ENCODE measurements at places on chromosomes 5 and 9.

DNA sequence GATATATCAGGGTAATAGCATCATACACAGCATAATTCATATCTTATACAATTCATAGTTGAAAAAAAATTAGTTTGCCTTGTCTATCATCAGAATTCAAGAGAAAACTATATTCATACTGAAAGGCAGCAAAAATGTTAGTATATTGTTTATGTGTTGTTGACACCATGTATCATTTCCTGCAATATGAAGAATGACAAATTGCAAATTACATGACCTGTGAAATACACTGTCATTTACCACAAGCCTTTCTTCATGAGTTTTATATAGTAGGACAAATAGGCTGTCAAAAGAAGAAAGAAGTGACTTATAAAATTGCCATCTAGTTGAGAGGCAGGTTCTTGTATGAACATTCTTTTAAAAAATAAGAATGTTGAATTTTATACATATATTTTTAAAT is 1136.3 kb upstream of the CDH9 start:
- no peak for DNase-seq

GRCh38 chr9:99172124-99173091 is 49.3 kb downstream of the ALG2 start:
- peak; percentile 99 for DNase-seq

DNA sequence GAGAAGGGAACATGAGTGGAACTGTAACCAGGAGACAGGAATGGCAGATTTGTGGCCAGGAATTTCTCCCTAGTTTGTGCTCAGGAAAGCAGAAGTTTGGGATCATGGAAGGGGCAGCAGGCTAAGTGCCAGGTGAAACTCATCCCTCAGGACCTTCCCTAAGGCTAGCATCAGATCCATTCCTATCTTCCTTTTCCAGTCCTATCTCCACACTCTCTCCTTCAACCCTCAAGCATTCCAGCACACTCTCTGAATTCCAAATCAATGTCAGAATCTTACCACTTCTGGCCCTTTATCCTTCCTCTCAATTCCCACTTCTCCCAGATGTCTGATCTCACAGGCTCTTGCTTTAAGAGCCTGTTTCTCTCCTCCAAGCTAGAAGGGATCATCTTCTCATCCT is 53.2 kb upstream of the GRIA1 start:
- DNase-seq: no peak

- DNase-seq: no peak
Observed at GRCh38 chr5:158953929-158954534, 145.7 kb downstream of the EBF1 start.

DNA sequence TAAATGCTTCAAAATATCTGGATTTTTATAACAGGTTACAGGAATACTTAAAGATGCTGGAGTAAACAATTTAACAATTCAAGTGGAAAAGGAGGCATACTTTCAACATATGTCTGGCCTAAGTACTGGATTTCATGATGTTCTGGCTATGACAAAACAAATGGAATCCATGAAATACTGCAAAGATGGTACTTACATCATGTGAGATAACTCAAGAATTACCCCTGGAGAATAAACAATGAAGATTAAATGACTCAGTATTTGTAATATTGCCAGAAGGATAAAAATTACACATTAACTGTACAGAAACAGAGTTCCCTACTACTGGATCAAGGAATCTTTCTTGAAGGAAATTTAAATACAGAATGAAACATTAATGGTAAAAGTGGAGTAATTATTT is 35.6 kb downstream of the SLC30A5 start:
- DNase-seq: no peak

GRCh38 chr5:157290156-157290980 is 24.4 kb downstream of the CYFIP2 start:
- DNase-seq: no peak

- no peak for DNase-seq
Observed at GRCh38 chr9:71607461-71607881, 160.8 kb downstream of the CEMIP2 start.

DNA sequence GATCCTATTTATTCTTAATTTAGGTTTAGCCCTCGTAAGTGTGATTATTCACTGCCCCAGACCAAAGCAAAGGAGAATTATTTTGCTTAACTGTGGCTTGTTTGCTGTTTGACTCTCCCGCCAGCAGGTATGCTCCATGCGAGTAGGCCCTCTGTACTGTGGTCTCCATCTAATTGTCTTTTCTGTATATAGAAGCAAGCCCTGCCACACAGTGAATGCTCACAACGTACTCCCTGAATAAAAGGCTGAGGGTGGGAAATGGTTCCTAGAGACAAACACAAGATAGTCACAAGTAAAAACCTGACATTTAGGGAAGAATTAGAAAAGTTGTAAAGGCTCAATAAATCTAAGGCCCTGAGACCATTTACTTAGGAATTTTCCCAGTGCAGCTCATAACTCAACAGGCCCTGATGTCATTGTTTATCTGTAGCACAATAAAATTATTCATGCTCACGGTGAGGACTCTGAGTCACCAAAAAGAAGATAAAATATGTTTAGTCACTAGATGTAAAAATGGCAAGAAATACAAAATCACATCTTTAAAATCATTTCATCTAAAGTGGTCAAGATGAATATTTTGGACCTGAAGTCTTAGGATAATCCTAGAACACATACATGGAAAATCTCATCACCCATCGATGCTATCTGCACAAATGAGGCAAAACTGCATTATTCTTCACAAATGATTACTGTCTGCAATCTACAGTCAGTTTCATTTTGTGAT is 473.2 kb downstream of the ENC1 start:
- no peak for DNase-seq

- no peak for DNase-seq
Observed at GRCh38 chr5:146363161-146363874, 24.7 kb downstream of the POU4F3 start.

DNA sequence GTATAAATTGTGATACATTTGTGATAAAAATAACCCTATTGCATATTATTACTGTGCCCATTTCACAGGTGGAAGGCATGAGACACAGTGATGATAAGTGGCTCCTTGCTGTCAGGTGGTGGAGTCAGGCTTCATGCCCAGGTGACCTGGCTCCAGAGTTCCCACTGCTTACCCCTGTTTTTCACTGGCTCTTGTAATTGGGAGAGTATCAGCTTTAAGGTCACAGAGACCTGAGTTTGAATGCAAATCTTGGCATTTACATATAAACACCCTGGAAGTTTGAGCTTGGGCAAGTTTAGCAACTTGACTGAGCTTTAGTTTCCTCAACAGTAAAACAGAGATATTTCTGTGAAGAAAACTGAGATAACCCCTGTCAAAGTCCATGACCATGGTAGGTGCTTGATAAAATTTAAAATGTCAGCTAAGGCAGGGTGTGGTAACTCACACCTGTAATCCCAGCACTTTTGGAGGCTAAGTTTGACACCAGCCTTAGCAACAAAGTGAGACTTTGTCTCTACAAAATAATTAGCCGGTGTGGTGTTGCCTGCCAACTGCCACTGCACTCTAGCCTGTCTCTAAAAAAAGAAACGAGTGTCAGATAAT is 29.2 kb downstream of the MAT2B start:
- DNase-seq: no peak

- no peak for DNase-seq
Observed at GRCh38 chr9:89797937-89798455, 193.2 kb downstream of the GADD45G start.

- no peak for DNase-seq
Observed at GRCh38 chr5:50839472-50839871, 173.0 kb downstream of the PARP8 start.

All from NCI-H82 (cell line).